ENCODE measurements at places on chromosomes 2 and 18.

- DNase-seq = no peak
Observed at GRCh38 chr2:100624536-100624935, 61.7 kb downstream of the PDCL3 start.

DNA sequence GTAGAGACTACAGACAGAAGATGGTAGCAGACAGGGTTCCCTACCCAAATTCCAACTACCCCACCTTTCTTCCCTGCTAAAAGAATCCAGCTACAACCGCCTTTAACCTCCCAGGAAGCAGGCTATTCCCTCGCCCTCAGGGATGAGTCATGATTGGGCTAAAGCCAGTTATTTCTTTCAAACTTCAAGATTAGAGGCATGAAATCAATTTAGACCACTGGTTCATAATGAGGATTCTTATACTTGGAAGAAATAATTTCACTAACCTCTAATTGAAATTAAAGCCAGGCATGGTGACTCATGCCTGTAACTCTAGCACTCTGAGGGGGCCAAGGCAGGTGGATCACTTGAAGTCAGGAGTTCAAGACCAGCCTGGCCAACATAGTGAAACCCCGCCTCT is 20.0 kb downstream of the TRIP12 start:
- no peak for DNase-seq

- no peak for DNase-seq
Observed at GRCh38 chr2:130875935-130876334, 39.2 kb downstream of the ARHGEF4 start.

DNA sequence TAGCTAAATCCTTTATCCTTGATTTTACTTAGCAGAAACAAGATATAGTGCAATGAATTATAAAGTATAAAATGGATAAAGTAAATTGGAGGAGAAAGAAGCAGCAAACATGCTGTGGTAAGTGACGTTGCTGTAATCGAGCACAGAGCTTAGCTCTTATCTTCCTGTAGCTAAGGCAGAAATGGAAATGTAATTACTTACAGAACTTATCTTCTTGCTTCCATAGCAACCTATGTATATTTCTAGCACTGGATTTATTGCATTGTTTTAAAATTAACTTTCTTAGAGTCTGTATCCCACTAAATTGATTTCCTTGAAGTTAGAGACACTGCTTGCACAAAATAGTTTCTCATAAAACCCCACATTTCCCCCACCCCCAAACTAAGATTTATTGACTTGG is 130.6 kb upstream of the MC4R start:
- no peak for DNase-seq

- no peak for DNase-seq
Observed at GRCh38 chr2:32402091-32402490, 45.3 kb downstream of the BIRC6 start.

DNA sequence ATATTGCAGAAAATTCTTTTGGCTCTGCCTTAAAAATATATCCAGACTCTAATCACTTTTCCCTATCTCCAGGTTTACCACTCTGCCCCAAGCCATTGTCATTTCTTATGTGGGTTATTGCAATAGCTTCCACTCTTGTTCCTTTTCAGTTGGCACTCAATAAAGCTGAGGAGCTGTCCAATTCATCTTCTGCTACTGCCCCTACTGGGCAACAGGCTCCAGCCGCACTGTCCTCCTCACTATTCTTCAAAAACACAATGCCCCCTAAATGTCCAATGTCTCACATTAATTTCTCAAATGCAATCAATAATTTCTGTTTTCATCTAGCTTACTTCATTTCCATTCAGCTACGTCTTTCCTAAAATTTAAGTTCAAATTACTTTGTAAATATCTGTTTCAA is 1262.5 kb upstream of the CDH2 start:
- no peak for DNase-seq

DNA sequence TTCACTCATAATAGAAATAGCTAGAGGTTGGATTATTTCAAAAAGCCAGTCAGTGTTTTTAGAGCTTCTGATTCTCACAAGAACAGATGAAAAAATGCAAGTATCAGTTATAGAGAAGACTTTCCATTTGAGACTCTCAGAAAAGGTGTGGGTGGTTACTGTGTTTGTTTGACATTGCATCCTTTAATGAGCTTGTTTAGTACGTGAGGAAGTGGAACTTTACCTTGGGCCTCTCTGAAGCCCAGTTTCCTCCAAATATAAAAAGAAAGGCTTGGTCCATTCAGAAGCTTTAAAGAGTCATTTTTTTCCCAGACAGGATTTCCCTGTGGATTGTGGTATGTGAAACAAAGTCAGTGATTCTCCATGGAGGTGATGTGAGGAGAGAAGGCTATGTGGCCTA is 89.9 kb upstream of the RANBP2 start:
- no peak for DNase-seq

- DNase-seq = no peak
Observed at GRCh38 chr2:160062292-160063005, at the start of gene PLA2R1. Gene PLA2R1 (minus strand): TSS chr2:160062615. CDS start chr2:160062403, 212 bp downstream.

DNA sequence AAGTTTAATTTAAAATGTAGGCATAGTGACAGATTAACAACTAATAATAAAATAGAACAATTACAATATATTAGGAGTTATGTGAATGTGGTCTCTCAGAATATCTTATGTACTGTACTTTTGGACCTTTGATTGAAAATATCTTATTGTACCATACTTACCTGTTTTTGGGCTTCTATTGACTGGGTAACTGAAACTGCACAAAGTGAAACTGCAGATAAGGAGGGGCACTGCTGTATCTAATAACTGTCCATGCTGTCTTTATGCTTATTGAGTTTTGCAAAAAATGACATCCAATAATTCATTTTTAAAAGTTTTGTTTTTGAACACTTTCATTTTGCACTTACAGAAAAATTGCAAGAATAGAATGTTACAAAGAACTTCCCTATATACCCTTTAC is 19.9 kb downstream of the BIRC6 start:
- DNase-seq = no peak

DNA sequence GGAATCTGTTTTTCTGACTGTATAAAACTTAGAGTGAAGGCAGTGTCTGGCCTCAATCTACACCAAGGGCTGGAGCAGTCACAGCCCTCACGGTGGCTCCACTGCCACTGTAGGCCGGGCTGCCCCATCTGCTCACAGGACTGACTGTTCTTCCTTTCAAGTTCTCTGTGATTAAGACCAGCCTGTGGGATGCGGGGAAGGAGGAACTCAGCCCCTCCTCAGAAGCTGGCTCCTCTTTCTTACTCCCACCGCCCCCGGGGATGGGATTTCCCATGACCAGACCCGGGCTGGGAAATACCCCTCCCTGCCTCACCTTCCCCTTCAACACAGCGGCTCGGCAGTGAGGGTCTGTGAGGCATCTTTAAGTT is 106.0 kb downstream of the COPS8 start:
- DNase-seq = no peak

DNA sequence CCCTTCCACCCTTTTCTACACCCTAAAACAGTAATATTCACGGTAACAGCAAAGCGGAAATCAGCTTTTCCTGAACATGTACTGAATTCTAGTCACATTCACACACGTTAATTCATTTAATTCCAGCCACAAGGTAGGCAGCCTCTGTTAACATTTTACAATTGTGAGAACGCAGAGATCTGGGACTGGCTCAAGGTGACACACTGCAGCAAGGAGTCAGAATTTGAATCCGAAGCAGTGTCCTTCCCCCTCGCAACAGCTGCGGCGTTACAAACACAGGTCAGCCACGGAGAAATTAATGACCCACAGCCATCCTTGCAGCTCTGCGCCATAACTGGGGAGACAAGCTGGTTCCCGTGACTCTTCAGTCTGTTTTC is 818 bp upstream of the SLC20A1 start:
- DNase-seq = no peak

- DNase-seq = no peak
Observed at GRCh38 chr2:191777351-191777750, 69.5 kb downstream of the CAVIN2 start.

- no peak for DNase-seq
Observed at GRCh38 chr2:7061921-7062320, 144.7 kb downstream of the RNF144A start.

DNA sequence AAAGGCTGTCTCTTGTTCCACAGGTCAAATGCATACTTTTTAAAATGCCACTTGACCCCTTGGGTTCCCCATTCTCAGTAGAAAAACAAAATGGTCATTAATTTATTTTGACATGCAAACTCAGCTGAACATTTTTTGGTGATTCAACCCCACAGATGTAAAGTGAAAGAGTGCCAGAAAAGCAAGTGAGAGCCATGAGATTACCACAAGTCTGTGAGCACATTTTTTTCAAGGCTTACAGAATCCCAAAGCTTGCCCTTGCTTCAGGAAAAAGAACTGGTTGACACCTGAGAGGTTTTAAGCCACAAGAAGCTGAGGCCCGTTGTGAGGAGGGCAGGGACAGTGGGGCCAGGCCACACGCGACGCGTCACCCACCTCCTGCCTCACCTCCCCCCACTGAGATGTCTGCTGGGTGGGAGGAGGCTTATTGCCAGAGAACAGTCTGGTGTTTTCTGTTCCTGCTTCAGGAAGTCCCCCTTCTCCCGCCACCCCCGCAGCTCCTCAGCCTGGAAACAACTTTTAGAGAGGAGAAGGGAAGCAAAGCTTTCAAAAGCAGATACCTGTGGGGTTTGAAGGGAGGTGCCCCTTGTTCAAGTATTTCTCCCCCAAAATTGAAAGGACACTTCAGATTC is 70.4 kb upstream of the CYP1B1 start:
- no peak for DNase-seq

DNA sequence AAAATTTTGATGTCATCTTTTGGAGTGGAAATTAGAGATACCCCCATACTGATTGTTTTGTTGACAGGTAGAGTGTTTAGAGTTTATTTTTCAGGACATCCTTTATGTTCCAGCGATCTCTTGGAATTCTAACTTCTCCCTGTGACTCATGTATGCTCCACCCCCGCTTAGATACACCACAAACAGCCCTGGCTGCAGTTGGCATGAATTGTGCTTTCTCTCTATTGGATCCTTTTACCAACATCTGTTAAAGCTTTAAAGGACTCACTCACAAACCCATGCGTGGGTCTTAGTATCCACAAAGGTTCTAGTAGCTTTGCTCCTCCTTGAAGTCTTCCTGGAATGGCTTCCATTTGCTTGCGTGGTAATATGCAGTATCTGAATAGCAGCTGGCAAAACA is 409.5 kb upstream of the POU3F3 start:
- no peak for DNase-seq

GRCh38 chr2:203648273-203648672 is 58.2 kb upstream of the CD28 start:
- peak; percentile 30 for DNase-seq

- peak; percentile 18 for DNase-seq
Observed at GRCh38 chr2:40758401-40759155, 306.7 kb upstream of the SLC8A1 start.

DNA sequence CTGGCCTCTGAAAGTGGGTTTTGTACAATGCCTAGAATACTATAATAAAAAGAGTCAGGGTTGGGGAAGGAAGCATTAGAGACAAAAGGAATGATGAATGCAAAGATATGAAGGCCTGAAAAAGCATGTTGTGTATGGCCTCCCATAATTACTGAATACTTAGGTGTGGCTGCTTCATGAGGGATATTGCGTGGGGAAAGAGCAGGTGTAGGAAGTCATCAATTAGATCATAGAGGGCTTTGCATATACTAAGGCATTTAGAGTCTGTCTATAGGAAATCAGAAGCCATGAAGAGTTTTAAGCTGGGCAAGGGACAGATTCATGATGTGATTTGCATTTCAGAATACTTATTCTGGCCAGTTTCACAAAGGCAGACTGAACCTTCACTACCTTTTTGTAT is 48.2 kb downstream of the NCOA1 start:
- DNase-seq = peak; percentile 43

DNA sequence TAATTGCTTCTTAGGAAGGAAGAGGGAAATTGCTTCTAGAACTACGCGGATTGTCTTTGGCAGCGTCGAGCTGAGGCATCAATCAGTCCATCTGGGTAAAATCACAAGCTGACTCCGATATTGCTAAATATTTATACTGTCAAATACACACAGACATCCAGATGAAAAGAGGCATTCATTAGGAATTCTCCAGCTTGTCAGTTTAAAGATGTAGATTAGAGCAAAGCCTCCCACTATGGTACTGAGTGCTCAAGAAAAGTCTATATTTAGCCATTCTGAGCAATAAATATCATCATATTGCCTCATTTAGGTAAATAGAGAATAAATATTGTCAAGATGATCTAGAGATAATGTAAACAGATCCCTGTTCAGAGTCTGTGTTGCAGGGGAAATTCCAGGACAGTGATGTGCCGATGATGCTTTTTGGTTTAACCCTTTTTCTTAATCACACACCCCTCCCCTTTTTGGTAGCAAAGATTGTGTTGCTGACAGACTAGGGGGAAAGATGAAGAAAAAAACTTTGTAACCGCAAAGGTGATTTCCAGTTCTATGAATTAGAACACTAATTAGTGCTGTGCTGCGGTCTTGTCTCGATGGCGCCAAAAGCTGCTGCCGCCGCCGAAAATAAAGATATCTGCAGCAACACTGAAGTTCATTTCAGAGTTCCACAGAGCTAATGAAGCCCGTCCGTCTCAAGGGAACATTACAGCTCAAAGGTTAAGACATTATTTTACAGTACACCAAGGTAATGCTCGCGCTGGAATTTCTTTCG is 171.8 kb downstream of the PTGR3 start:
- no peak for DNase-seq

DNA sequence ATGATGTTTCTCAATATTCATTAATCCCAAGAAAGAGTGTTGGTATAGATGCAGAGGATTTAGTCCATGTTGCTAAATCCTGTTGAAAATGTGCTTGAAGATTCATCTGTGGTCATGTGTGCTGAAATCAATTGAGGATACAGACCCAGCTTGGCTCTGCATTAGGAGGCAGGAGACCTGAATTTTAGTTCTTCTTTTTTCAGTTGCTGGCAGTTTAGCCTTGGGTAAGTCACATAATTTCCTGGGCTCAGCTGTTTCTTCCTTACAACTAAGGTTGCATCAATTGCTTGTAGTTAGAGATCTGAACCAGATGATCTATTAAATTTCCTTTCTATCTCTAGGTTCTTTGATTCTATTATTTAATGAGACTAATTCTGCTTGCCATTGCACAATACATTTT is 54.4 kb downstream of the SETBP1 start:
- no peak for DNase-seq

DNA sequence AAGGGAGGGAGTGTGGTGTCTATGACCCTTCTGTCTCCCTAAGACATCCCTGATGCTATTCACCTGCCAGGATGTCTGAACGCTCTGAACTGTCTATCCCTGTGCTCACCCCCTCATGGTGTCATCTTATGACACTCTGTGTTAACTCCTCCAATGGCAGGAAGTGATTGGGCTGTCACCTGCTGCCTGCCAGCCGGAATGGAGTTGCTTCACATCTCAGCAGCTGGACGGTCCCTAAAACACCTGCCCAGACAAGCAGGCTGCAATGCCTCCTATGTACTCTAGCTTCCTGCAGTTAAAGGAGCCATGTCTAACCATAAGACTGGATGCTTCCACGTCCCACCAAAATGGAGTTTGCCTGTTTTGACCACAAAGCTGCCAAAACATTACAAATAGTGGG is 99.9 kb downstream of the CPO start:
- peak; percentile 64 for DNase-seq

Measured in NCI-H146 (cell line).